CD4-positive, alpha-beta T cell treated with Interleukin-2 at 100 ng/mL for 4 hours (primary cell): ENCODE measurements at places on chromosomes 1 and 21.

DNA sequence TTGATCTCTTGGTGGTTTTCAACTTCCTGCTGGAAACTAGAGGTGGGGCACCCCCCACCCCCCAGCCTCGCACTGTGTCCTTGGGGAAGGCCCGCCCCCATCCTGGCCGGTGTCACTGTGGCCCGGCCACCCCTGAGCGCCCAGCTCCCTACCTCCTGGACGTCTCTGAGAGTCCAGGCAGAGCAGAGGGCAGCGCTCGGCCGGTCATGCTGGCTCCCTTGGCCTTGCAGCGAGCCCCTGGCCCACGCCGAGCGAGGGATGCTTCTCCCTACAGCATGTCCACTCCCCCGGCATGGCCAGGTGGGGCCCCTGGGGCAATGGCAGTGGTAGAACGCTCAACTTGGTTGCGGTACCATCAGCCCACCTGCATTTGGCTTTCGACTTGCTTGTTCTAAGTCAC, 28.7 kb upstream of the TRAPPC10 start:
- no peak for DNase-seq

- peak; percentile 75 for DNase-seq
Observed at GRCh38 chr21:33196941-33197374, 32.8 kb upstream of the IFNAR2 start.

DNA sequence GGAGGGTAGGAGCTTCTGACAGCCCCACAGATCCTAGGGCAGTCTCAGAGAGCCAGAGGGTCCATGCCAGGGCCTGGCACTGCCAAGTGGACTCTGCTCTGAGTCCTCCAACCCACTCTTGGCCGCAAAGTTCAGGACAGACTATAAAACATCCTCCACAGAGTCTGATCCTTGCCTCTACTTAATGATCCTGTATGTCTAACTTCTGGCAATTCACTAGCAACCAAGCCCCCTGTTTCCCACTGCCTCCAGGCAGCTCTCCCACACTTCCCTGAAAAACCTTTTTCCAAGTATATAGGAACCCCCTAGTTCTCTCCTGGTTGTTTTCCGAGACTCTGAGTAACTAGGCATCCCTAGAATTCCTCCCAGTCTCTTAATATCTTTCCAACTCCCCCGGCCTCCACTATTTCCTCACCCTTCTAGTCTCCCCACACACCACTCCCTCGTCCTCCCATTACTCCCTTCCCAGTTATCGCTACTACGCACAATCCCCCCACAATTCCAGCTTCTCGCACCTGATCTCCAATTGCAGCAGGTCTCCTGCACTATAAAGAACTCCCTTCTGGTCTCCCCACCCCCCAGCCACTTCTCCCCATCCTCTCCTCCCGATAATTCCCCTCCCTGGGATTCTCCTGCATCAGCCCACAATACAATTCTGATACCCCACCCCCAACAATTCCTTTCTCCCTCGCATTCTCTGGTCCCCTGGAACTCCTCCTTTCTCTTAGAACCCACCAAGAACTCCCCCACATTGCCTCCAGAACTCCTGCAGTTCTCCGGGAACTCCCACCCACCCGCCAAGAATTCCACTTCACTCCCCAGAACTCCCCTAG, 574 bp downstream of the IGSF9 start:
- no peak for DNase-seq

GRCh38 chr1:16116002-16116401, 39.9 kb downstream of the EPHA2 start:
- no peak for DNase-seq

GRCh38 chr1:65254320-65255034, 54.9 kb upstream of the DNAJC6 start:
- DNase-seq = peak; percentile 80

DNA sequence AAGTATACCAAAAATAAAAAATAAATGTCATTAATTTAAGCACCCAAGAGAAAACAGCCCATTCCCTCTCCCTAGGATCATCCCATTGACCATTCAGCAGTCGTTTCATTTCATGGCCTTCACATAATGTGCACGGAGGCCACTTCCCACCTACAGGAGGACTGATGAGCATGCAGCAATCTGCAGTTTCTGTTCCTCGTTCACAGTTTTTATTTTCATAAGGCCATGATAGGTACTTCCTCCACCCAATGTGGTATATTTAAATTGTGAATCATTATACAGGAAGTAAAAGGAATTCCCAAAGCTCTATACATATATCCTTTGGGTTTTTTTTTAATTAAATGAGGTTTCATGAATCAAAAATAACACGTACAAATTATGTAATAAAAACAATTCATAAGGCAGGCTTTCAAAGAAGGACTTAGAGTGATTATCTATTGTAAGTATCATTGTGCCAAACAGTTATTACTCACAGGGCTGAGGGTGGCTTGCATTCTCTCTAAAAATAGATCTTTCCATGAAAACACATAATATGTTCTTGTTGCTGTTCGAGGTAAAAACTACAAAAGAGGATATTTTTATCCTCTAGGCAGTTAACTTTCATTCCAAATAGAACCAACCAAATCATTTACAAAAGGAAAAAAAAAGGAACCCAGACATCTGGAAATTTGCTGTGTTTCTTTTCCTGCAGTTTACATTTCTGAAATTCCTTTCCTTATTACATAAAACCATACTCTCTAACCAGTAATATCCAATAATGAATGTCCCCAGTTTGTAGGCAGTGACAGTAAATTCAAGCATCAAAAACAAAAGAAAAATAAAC, 27.5 kb upstream of the SLC44A3 start:
- DNase-seq = no peak
